ENCODE measurements at places on chromosomes 12 and 14. TPM values are rescaled to one million over a fixed set of nuclear protein-coding genes. Genes with fewer than 3 reads are reported as not detected.

LMO3 gene
- 9.6 TPM for total RNA-seq

- DNase-seq = no peak
These were observed 127.7 kb upstream of the RTL1 start for GRCh38 chr14:101031186-101031585.

GRCh38 chr14:96739200-96739910, 57.8 kb upstream of the VRK1 start:
- DNase-seq = no peak

GRCh38 chr12:102806110-102806509, 110.9 kb downstream of the PAH start:
- DNase-seq = no peak

Measured in prostate gland (tissue), 2 donors.